Fibroblast of upper back skin (primary cell): ENCODE measurements at places on chromosomes 7 and 10.

GRCh38 chr10:99080275-99080945 is 155.2 kb downstream of the HPSE2 start:
- DNase-seq = no peak

DNA sequence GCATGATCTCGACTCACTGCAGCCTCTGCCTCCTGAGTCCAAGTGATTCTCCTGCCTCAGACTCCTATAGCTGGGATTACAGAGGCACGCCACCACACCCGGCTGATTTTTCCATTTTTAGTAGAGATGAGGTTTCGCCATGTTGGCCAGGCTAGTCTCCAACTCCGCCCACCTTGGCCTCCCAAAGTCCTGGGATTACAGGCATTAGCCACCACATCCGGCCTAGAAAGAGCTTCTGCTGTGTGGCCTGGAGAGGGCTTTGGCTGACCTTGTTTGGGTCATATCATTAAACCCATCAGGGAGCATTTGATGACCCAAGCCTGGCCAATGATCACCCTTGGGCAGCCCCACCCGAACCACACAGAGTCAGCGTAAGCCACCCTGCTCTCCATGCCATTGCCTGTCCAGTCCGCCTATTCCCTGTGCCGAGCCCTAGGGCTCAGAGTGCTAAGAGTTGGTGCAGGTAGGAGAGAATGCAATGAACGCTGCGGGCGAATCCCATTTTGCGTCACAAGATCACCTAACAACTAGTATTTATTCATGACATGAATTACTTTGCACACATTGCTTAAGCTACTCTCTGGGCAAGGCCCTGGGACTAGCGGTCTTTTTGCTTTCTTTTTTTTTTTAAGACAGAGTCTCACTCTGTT is 22.3 kb upstream of the GDI2 start:
- no peak for DNase-seq

- DNase-seq = no peak
Observed at GRCh38 chr10:71043858-71044257, 155.5 kb upstream of the PCBD1 start.

DNA sequence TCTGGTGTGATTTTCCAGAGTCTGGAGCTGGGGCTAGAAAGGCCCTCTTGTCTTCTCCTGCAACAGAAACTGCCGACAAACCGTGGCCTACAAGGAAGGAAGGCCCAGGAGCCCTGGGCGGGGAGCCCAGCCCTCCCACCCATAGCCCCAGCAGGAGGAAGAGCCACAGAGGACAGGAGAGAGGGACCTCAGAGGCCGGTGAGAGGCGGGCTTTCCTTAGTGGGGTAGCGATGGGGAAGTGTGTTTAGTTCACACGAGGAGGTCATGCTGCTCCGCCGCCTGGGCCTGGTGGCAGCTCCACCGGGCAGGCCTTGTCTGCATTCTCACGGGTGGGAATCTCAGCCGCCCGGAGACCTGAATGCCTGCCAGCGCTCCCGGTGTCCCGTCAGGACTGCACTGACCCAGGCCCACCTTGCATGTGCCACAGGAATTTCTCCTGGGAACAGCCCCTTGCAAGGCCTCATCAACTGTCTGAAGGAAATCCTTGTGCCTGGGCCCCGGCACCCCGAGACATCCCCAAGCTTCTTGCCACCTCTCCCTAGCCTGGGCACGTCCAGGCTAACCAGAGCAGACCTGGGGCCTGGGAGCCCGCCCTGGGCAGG is 50.9 kb downstream of the ZNF467 start:
- no peak for DNase-seq

GRCh38 chr10:72509941-72510340 is 115.9 kb downstream of the MICU1 start:
- no peak for DNase-seq

GRCh38 chr7:49631071-49631815 is 142.2 kb upstream of the VWC2 start:
- no peak for DNase-seq

DNA sequence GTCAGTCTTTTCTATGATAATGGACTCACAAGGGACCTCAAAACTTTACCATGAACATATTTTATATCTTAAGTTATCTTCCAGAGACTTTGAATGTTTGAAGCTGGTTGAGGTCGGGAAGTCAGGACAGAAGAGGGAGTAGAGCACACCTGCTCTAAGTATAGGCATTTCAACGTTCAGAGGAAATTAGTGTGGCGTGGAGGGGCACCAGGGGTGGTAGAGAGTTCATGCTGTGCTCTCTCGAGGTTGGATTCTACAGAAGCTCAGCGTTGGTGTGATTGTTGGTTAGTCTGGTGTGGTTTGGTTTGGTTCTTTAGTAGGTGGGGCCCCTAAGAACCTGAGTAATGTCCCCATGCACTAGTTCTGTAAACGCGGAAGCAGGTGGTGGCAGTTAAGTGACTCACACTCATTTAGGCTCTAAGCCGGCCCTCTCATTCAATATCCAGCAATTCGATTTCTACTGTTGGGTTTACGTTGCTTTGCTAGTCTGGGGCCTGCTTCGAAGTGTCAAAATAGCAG is 19.8 kb downstream of the CNTNAP2 start:
- DNase-seq = no peak

DNA sequence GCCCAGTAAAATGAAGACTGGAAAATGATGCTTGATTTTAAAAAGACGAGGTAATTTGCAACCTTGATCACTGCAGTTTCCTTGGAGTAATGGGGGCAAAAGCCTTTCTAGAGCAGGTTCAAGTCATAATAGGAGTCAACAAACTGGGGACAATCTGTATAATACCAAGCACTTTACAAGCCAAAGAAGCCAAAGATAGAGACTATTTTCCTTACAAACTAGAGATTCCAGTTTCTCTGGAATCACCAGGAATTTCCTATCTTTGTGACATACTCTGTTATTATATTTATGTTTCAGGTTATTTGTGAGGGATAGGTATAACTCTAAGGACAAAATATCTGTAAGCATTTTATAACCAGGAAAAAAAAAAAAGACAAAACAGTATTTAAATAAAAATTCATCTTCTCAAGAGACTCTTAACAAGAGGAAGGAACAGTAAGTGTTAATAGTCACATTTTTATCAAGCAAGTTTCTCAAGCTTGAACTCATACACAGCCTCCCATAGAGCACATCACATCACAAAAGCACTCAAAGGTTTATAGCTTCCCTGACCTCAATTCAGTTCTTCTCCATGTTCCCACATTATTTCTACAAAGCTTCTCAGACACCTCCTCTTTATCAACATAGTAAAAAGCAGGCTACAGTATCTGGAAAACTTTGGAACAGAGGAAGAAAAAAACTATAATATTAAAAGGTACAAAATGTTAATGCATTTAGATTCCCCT is 18.9 kb downstream of the JMJD1C start:
- no peak for DNase-seq

DNA sequence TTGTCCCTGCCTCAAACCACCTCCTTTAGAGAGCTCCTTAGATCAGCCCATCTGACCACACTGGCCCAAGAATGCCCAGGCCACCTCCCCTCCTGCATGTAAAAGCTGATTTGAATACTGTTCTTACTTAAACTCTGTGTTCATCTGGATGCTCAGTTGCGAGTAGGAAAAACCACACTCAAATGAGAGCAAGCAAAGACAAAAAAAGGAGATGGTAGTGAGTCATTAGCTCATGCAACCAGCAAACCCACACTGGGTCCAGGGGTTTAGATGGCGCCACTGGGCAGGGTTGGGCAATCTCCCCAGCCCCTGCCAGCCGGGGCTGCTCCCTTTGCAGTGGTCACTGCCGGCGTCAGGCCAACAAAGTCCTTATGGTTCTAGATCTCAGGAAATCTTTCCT is 32.7 kb downstream of the TSPAN15 start:
- DNase-seq = no peak

DNA sequence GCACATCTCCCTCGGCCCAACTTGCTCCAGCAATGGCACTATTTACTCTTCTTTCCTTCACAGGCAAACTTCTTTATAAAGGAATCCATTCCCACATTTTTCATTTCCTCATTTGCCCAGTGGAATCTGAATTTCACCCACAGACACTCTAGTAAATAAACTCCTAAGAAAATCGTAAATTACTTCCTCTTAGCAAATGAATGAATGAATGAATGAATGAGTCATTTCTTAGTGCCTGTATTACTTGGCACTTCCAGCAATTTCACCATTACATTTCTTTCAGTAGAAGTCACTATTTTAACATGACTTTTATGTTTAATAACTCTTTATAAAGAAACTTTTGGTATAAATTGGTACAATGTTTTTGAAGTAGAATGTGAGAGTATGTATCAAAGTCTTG is 55.7 kb downstream of the DDC start:
- no peak for DNase-seq

- DNase-seq = peak; percentile 34
Observed at GRCh38 chr7:18997477-18998150, 119.8 kb downstream of the TWIST1 start.

GRCh38 chr10:132350946-132351345 is 19.0 kb downstream of the LRRC27 start:
- no peak for DNase-seq

DNA sequence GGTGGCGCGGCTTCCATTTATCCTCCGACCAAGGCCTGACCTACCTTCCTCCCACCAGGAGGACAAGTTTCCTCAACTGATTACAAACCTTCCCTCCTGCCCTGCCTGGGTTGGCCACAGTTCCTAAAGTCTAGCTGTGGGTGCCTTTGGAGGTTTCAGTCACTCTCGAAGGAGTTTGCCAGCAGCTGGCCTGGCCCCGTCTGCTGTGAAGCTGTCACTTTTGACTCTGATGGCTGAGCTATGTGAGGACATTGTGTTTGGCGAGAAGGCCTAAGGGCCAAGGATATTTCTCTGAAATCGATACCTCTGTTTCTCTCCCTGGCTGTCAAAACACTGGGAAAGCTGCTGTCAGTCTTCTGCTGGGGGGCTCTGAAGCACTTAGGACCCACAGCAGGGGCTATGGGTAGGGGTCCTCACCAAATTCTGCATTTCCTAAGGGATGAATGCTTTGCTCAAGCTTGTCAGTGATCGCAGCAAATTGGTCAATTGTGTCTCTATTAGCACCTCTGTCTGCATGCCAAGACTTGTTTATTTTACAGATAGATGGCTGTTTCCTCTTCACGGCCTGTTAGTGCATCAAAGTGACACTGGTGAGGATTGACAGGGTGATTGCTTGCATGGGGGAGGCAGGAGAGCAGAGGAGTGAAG is 31.9 kb upstream of the SAMD8 start:
- no peak for DNase-seq

- no peak for DNase-seq
Observed at GRCh38 chr10:107809889-107810288, 645.4 kb upstream of the SORCS1 start.

- no peak for DNase-seq
Observed at GRCh38 chr7:17560966-17561365, 262.5 kb downstream of the AHR start.

GRCh38 chr10:44809647-44810046 is 101.5 kb upstream of the TMEM72 start:
- DNase-seq = no peak

DNA sequence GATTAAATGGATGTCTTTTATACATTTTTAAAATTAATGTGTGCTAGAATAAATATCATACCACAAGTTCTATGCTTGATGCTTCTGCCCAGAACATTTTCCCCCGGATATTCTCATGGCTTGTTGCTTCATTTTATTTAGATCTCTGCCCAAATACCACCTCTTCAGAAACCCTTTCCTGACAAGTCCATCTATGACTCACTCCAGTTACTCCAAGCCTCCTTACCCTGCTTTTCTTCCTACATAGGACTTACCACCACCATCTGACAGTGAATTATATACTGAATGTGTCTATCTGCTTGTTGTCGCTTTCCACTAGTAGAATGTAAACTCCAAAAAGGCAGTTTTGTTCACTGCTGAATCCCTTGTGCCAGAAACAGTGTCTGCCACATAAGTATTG is 19.1 kb upstream of the ERVW-1 start:
- no peak for DNase-seq

DNA sequence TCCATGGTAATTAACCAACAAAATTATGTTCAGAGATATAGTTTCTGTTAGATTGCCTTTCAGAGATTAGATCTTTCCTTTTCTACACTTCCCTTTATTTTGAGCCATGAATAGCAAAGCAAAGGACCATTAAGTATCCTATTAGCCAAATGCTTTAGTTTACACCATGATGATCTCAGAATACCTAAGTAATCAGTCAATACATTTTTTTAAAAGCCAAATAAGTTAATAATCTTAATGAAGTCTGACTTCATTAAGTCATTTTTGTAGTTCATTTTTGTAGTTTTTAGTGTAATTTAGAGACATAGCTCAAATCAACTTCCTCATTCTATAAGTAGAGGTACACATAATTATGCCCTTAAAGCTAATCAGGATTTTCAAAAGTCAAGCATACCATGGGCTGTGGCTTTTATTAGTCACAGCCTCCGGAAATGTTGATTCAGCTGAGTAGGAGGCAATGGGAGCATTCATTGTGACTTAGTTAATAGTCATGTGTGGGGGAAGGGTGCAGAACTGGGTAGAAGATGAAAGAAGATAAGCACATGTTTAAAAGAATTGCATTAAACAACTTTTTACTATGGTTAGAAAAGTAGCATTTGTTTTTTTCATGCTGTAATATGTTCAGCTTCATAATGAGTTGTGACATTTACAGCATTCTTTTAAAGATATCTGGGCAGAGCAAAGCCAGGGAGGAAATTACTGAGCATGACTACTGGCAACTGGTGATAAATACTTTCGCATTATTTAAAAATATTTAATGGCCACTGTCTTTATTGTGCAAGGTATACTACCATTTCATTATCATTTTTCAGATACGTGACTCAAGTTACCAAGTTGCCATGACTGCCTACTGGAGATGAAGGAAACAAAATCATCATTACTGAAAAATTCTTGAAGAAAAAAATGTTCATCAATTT is 57.3 kb upstream of the CCDC71L start:
- peak; percentile 99 for DNase-seq

DNA sequence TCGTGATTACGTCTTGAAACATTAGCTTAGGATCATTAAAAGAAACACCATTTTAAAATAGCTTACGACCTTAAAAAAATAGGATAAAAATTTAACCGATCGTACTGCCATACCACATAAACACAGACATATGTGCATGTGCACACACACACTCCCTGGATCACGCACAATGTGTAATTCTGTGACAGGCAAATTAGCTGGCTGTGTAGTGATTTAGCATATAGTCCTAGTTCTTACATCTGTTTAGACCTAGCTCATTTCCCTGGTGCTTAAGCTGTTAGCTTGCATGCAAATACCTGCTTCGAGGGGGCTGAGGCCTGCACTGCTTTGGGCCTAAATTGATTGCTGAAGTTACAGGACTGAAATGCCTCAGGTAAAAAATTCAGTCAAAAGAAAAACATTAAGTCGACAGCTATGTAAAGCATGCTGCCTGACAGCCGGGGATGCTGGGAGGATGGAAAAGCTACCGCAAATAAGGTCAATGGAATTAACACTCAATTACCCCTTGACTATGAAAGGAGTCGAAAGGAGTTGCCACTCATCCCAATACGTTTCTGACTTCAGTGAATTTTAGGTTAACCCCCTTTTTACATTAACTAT is 267.1 kb upstream of the FZD8 start:
- DNase-seq = no peak

GRCh38 chr7:3451701-3452100 is 150.6 kb downstream of the SDK1 start:
- DNase-seq = no peak

GRCh38 chr7:66929935-66930334 is 8.9 kb downstream of the TMEM248 start:
- no peak for DNase-seq

- no peak for DNase-seq
Observed at GRCh38 chr7:44066111-44066460, 719 bp upstream of the PGAM2 start.

- DNase-seq = no peak
Observed at GRCh38 chr10:78778444-78779338, 290.1 kb upstream of the ZMIZ1 start.

- peak; percentile 48 for DNase-seq
Observed at GRCh38 chr10:986137-986825, 2.0 kb upstream of the GTPBP4 start.
